ENCODE measurements at places on chromosomes 1 and 21.
A peak's percentile ranks its signal among the peaks of the same experiment; 100 is the strongest.

GRCh38 chr1:26472320-26472900 is at the start of gene HMGN2:
Gene HMGN2 (plus strand): TSS chr1:26472440. CDS start chr1:26472613, 173 bp downstream.
- DNase-seq = peak; percentile 94

DNA sequence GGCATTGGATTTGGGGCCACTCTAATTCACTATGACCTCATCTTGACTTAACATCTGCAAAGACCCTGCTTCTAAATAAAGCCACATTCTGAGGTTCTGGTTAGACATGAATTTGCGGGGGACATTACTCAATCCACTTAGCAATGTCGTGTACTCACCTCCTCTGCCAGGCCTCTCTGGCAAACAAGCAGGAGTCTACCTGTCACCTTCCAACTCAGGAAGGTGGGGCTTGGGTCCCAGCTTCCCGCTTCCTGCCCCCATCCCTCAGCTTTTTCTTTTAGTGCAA is 177.8 kb downstream of the PSMG1 start:
- no peak for DNase-seq

- peak; percentile 66 for DNase-seq
Measured at GRCh38 chr1:17419626-17420328, 19.7 kb downstream of the RCC2 start.

GRCh38 chr1:226111098-226111882 is 48.8 kb downstream of the H3-3A start:
- no peak for DNase-seq

DNA sequence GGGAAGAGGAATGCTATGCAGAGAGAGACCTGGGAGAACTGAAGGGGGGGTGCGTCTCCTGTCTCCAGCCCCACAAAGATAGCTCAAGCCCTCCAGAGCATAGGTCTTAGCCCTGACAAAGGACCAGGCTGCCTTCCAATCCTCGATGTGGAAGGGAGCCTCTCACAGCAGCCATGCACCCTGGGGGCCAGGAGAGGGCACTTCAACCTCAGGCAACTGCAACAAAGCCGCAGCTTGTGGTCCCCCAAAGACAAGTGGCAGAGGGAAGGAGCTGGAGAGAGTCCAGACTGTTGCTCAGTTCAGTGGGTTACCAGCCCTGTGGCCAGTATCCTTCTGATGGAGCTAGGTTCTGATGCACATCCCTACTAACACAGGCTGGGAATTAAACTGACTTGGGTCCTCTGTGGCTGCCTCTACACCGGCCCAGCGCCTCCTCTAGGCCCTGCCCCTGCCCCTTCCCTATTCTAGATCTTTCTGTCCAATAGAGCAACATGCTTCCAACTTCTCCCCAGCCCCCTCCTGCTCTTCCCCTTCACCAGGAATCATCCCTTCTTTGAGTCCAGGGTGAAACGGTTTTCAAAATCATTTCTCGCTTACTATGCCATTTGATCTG is 100.7 kb upstream of the SPATA6 start:
- DNase-seq = peak; percentile 38

Data from activated naive CD4-positive, alpha-beta T cell treated with anti-CD3 and anti-CD28 coated beads for 36 hours (primary cell).